ENCODE measurements at places on chromosomes 12 and 14.

DNA sequence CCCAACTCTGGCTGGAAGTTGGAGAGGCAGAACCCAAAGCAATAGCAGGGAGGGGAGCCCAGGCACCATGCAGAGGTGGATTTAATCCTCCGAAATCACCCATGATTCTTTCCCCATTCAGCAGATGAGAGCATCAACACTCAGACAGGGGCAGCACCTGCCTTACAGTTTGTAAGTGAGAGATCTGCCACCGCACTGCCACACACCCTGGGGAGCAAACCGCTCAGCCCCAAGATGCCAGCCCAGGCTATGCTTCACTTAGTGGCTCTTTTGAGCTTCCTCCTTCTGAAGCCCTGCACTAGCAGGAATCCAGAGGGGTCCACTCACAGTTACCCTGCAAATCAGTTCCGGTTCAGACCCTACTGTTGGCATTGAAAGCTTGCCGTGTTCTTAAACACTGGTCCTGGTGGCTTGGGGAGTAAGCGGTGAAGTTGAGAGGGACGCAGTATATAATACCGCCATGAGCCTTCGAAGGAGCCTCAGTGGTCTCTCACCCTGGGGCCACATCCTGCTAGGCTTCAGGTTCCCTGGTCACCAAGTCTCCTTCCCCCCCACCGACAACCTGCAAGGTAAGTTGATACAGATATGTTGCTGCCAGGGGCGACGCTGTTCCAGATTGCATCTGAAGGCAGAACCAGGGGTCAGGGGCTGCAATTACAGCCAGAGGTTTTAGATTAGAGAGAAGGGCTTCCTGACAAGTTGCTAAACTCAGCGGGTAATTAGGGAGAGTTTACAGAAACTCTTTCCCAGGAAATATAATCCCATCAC lies 72.0 kb upstream of the CCND2 start:
- DNase-seq = no peak

DNA sequence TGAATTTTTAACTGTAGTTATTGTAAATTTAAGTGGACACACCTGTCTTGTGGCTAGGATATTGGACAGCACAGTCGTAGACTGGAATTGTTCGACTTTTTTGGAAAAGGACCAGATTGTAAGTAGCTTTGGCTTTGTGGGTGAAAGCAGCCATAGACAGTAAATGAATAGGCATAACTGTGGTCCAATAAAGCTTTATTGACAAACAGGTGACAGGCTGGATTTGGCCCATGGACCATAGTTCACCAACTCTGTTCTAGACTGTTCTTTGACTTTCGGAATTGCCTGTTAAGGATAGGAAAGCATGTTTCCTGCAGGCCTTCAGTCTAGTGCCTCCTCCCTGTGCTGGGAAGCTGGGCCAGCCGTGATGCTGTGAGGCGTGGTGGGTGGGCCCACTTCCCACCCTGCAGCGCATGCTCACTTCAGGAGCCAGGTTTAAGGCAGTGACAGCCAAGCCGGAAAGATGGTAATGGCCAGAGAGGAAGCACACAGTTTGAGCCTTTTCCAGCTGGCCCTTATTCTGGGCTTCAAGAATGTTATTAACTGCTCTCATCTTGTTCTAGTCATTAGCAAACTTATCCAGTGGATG lies 51.8 kb downstream of the PPP2R5C start:
- DNase-seq = no peak

- DNase-seq = peak; percentile 59
Observed at GRCh38 chr12:123075646-123076171, 75.2 kb downstream of the PITPNM2 start.

- DNase-seq = no peak
Observed at GRCh38 chr12:100141666-100141997, 1.0 kb downstream of the BLTP3B start.

DNA sequence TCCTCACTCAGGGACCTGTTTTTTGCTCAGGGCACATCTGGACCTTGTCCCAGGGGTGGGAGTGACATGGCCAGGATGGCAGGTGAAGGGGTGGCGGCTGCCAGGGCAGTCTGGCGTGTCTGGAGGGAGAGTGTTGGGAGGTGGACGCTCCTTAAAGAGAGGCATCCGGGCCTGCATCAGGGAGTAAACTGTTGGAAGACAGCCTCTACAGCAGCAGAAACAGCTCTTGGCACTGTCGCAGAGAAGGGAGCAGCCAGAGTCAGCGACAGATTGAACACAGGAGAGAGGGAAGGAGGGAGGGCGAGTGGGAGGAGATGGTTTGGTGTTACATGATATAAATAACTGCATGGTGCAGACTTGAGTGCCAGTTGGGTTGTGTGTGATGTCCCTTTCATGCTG lies 52.8 kb downstream of the IGF1 start:
- no peak for DNase-seq

GRCh38 chr12:52496590-52497071 lies 3.6 kb upstream of the KRT6A start:
- DNase-seq = no peak

- no peak for DNase-seq
Observed at GRCh38 chr12:42362647-42363260, 36.8 kb downstream of the PPHLN1 start.

DNA sequence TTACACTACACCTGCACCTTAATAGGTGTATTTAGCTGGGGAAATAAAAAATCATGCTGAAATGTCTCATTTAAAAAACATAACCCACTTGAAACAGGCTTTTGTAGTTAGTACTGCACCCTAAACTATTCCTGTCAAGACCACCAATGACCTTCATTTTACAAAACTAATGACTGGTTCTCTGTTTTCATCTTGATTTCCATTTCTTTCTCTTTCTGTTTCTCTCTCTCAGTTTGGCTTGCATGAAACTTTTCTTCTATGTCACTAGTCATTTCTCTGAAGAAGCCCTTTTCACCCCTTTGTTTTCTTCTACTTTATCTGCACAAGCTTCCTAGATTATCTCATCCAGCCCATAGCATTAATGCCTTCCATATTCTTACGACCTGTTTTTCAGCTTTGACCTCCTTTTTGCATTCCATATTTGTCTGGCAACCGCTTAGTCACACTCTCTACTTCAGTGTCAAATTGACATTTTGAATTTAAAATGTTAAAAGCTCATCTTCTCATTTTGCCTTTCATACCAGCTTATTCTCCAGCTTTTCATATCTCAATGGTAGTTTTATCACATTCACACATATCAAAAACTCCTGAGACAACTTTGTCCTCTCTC lies 32.7 kb upstream of the KLRF1 start:
- no peak for DNase-seq

- no peak for DNase-seq
Observed at GRCh38 chr12:102781117-102781516, 135.9 kb downstream of the PAH start.
